ENCODE measurements at places on chromosomes 6 and 20.

DNA sequence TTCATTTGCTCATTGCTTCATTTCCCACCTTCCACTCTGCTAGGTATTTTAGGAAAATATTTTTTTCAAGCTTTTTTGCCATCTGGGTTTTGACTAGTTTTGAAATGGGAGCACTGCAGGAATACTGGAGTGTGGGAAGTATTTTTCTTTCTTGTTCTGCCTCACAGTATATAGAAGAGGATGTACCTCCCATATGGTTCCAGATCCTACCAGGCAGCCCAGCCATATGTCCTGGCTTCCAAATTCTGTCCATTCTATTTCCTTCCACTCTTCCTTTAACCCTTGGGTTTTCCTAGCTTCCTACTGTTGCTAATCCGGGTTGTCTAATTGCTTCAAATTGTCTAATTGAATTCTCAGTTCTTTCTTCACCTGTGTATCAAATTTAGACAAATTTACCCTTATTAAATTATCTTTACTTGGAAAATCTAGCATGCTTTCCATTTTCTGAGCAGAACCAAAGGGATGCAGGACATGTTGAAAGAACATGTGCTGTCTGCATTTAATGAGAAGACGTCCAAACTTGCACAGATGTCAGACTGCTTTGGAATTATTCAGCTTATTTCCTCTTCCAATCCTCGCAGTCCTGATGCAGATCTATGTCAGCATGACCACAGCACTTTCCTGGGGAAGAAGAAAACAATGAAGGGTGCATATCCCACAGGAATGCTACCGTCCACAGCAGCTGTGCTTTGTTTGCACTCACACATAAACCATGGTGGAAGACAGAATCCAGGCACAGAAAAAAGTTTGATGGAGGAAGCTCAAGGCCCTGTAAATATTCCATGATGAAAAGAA, 1273.9 kb upstream of the MAP3K7 start:
- DNase-seq: no peak

- DNase-seq: no peak
Observed at GRCh38 chr20:36666181-36666740, 20.3 kb upstream of the SLA2 start.

- no peak for DNase-seq
Observed at GRCh38 chr20:19451923-19452295, 239.5 kb downstream of the SLC24A3 start.

DNA sequence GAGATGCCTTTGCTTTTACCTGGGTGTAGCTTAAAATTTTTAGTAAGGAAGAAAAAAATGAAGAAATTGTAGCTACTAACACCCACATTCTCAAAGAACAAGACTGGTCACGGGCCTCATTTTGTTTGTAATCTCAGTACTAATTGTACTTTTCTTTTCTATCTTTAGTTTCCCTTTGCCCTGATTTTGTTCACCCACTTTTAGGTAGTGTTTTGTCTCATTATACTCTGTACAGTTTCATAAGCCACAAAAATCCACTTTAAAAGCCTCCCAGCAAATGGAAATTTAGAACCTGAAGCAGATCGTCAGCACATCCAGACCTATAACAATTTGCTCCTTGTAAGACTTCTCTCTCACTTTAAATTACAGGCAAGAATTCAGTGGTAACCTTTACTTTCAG, 43.3 kb downstream of the TP53INP2 start:
- no peak for DNase-seq

DNA sequence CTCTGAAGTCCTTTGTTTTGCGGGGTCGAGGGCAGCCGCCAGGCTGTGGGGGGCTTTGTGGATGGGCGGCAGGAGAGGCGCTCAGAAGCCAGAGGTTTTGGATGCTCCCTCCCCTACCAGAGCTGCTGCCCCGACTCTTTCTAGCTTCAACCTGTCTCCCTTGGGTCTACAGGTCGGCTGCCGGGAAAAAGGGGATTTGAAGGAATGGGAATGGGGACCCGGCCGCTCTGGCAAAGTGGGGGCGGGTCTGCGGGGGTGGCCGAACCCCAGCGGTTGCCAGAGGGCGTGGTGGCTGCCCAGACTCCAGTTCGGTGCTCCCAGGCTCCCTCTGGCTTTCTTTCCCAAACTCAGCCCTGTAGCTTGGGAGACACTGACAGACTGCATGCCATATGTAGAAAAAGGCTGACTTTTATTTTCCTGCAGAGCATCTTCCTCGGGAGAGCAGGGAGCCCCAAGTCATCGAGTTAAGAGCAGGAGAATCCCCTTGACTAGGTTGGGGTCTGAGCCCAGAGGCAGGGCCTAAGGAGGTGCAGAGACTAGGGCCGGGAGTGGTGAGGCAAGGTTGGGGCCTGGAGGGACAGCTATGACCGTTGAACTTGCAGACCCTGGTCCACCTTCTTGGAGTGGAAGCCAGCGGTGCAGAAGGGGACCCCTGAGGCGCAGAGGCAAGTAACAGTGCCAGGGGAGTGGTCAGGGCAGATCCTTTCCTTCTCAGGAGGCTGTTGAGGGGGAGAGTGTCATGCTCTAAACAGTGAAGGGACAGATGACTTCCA, 1.4 kb upstream of the PPP1R18 start:
- peak; percentile 58 for DNase-seq

GRCh38 chr20:4592316-4593148, 129.2 kb upstream of the PRND start:
- no peak for DNase-seq

- no peak for DNase-seq
Observed at GRCh38 chr20:19301843-19302242, 89.4 kb downstream of the SLC24A3 start.

- no peak for DNase-seq
Observed at GRCh38 chr20:25018425-25018824, 25.9 kb upstream of the APMAP start.

GRCh38 chr20:46997187-46997586, 102.5 kb downstream of the EYA2 start:
- no peak for DNase-seq

- DNase-seq: no peak
Observed at GRCh38 chr20:63284083-63284440, 8.9 kb upstream of the COL20A1 start.

DNA sequence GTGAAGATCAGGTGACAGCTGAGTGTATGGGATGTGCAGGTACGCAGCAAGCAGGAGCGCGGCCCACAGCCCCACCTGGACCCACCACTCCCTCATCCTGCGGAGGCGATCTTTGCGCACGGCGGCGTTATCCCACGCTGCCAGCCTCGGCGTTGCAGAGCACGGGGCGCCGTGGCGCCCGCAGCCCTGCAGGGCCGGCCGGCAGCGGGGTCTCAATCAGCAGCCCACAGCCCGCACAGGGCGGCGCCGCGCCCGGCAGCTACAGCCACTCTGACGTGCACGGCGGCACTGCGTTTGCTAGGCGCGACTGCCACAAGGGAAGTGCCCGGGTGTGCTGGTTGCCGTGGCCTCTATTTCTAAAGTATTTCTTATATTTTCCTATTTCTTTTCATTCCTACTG, 46.9 kb downstream of the LAMA2 start:
- no peak for DNase-seq

GRCh38 chr6:29965563-29965872, 23.2 kb downstream of the HLA-A start:
- DNase-seq: no peak

DNA sequence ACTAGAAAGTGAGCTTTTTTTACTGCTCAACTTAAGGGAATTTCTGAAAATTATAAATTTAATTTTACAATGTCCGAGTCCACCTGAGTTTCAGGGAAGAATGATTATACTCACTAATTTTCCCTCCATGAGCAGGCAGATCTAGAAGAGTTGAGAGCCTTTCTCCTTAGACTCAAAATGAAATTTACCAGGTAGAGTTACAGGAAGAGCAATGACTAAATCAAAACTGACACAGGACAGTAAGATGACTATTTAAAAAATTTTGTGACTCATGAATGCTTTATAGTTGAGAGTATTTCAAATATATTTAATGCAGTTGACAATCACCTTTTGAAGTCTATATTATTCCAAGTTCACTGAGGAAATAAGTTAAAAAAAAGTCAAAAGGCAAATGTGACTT, 198.1 kb upstream of the NRSN1 start:
- no peak for DNase-seq

- DNase-seq: no peak
Observed at GRCh38 chr20:31652917-31653396, 15.2 kb downstream of the COX4I2 start.

DNA sequence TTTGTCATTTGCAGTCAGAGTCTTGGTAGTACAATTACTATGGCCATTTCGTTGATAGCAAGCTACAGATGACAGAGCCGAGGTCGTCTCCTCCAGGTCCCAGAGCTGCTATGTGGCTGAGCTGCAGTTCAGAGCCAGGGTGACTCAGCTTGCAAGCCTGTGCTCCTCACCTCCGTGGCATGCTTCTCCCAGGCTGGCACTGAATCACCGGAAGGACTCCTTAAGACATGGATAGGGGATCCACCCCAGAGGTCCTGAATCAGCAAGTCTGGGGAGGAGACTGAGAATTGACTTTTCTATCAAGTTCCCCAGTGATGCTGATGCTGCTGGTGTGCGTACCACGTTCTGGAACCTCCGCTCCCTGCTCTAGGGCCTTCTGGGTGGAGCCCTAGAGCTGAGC, 291.2 kb downstream of the CDH26 start:
- peak; percentile 99 for DNase-seq

GRCh38 chr6:27025351-27025750, 222.2 kb upstream of the PRSS16 start:
- DNase-seq: no peak

- DNase-seq: no peak
Observed at GRCh38 chr6:9140172-9140571, 704.8 kb upstream of the SLC35B3 start.

GRCh38 chr6:71040841-71041240, 84.0 kb upstream of the B3GAT2 start:
- no peak for DNase-seq

DNA sequence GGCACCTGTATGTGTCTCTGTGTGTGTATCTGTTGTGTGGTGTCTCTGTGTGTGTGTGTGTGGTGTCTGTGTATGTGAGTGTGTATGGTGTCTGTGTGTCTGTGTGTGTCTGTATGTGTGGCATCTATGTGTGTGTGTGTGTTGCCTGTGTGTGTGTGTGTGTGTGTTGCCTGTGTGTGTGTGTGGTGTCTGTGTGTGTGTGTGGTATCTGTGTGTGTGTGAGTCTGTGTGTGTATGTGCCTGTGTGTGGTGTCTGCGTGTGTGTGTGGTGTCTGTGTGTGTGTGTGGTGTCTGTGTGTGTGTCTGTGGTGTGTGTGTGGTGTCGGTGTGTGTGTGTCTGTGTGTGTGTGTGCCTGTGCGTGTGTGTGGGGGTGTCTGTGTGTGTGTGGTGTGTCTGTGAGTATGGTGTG, 31.7 kb upstream of the VEGFA start:
- DNase-seq: no peak

DNA sequence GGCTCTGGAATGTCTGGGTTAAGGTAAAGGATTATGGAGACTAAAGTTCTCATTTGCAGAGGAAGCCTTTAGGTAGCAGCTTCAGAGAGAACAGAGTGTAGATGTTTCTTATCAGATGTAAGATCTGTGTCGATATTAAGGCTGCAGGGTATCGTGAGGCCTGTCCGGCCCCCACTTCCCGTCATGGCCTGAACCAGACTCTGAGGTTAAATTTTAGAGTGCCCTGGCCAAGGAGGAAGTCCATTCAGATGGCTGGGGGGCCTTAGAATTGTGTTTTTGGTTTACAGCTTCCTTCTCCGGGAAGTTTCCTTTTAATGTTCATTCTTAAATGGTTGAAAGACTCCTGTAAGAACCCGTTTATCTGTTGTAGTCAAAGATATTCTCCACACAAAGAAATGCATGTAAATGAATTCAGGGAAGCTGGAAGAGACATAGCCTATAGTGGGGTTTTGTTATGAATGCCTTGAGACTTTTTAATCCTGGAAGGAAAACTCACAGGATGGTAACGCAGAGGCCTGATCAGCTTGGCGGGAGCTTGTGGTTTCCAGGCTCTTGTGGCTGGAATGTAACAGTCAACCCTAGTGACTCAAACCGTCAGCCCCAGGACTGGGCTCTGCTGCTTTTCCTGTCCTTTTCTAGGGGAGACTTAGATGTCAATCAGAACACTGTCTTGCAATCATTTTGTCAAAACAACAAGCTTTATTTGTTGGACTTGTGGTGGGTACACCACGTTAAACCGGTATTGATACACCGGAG, 34.7 kb downstream of the KIF25 start:
- no peak for DNase-seq

DNA sequence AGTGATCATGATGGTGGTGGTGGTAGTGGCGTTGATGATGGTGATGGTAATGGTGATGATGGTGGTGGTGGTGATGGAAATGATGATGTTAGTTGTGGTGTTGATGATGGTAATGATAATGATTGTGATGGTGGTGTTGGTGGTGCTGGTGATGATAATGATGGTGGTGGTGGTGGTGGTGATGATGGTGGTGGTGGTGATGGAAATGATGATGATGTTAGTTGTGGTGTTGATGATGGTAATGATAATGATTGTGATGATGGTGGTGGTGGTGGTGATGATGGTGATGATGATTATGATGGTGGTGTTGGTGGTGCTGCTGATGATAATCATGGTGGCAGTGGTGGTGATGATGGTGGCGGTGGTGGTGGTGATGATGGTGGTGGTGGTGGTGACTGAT, 51.4 kb downstream of the ARHGAP40 start:
- DNase-seq: no peak

GRCh38 chr6:37058084-37058586, 52.7 kb downstream of the FGD2 start:
- DNase-seq: no peak

DNA sequence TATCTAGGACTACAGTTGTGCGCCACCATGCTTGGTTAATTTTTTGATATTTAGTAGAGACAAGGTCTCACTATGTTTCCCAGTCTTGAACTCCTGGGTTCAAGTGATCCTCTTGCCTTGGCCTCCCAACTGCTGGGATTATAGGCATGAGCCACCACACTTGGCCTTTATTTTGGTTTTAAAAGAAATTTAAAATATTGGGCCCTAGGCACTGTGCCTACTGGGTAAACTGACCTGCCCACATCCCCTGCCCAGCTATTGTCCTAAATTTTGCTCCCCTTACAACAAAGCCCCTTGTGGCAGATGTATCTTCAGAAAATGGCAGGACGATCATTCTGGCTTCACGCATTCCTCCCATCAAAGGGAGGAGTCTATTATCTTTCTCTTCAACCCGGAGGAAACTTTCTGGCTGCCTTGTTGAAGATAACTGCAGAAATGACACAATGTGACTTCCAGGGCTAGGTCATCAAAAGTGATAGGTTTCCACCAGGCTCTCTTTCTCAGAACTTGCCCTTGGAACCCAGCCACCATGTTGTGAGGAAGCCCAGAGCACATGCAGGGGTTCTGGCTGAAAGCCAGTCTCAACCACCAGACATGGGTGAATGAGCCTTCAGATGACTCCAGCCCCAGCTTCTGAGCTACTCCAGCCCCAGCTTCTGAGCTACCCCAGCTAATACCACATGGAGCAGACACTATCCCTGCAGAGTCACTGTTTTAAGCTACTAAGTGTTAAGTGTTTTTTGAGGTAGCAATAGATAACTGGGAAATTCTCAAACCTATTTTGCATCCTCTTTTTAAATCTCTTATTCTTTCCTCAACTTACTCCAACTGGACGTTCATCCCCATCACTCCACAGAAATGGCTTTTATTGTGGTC, 4.6 kb upstream of the GUCA1B start:
- DNase-seq: no peak

- DNase-seq: no peak
Observed at GRCh38 chr20:49559411-49560081, 8.4 kb downstream of the PTGIS start.

GRCh38 chr20:573414-574296, 30.1 kb upstream of the CSNK2A1 start:
- DNase-seq: no peak
